Activated naive CD4-positive, alpha-beta T cell treated with anti-CD3 and anti-CD28 coated beads, Interleukin-2, amount 50 U/mL, for 16 hours (primary cell): ENCODE measurements at places on chromosomes 1 and 21.

DNA sequence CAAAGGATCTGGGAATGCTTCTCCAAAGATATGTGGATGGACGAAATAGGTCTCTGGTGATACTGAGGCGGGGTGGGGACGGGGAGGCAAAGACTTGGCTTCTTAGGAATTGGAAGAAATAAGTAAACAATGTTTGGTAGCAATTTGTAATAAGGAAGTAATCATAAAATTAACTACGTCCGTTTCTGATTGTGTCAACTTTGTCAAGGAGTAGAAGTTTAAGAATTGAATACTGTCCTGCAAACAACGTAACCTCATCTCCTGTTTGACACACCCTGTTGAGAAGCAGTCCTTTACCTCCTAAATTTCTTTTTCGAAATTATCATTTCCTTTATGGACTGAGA lies 471 bp downstream of the POLR3C start:
- DNase-seq = no peak

- no peak for DNase-seq
Observed at GRCh38 chr1:179046808-179047635, 21.3 kb downstream of the FAM20B start.

DNA sequence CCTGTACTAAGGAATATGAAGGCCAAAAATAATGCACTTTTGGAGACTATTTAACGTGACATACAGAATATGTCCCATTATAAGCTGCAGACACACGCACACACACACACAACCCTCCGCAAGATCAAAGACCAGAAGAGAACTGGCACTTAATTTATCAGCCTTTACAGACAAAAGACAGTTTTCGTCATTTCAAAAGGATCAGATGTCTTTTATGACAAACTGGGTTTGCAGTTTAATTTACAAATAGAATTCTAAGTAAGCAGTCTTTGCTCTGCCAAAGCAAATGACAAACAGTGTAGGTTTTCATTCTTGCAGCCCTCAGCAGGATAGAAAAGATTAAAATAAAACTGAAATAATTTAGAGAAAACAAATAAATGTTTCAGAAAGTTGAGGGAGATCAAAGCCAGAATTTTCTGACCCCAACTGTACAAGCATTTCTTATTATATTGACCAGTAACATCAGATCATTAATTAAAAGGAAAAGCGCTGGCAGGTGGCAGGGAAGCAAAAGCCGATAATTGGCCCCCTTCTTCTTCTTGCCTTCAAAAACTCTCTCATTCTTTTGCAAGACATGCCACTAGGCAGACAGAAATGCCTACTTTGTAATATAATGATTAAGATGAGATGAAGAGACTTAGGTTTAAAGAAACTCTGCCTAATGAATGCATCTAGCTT lies 169.0 kb downstream of the DENND1B start:
- no peak for DNase-seq

DNA sequence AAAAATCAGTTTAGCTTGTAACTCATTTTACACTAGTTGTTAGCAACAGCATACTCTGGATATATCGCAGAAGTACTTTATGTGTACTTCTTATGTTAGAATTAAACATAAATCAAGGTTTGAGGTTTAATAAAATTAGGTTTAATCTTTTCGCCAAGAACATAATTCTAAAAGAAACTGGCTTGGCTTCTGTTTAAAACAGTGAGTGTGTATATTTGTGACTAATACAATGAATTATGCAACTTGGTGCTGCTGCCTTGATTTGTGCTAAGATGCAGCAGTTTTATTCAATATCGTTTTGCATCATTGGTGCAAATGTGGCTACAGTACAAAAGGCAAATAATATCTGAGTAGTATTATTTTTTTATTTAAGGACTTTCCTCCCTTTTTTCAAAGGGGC lies 44.8 kb downstream of the USP25 start:
- no peak for DNase-seq

DNA sequence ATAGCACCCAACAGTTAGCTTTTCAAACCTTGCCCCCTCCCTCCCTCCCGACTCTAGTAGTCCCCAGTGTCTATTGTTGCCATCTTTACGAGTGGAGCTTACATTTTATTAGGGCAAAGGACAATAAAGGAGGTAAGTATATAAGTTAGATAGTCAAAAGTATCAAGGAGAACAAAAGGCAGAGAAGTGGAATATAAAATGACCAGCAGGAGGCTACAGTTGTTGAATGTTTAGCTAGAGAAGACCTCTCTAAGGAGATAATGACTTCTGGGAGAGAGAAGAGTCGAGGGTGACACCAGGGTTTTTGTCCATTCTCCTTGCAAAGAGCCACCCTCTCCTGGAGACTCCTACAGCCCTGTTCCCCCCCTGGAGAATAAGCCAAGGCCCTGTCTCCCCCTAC lies 48.7 kb downstream of the SYT6 start:
- no peak for DNase-seq

- DNase-seq = peak; percentile 86
Observed at GRCh38 chr1:6460301-6461050, 5.5 kb downstream of the TNFRSF25 start.

DNA sequence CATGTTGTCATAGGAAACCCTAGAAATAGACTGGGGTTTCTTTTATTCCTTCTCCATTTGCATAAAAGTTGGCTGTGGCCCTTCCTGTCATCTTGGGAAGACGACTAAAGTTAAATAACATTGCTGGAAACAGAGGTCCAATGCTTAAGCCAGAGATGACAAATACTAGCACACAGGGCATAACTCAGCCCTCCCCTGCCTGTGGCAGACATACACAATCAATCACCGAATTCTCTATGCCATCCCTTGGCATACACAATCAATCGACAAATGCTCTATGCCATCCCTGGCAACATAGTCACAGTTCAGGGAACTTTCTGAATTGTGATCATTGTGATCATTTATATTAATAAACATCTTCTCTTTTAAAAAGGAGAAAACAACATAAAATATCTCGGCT lies 229.4 kb downstream of the KAZN start:
- no peak for DNase-seq

- DNase-seq = no peak
Observed at GRCh38 chr1:43786960-43787359, 79.6 kb downstream of the ST3GAL3 start.

DNA sequence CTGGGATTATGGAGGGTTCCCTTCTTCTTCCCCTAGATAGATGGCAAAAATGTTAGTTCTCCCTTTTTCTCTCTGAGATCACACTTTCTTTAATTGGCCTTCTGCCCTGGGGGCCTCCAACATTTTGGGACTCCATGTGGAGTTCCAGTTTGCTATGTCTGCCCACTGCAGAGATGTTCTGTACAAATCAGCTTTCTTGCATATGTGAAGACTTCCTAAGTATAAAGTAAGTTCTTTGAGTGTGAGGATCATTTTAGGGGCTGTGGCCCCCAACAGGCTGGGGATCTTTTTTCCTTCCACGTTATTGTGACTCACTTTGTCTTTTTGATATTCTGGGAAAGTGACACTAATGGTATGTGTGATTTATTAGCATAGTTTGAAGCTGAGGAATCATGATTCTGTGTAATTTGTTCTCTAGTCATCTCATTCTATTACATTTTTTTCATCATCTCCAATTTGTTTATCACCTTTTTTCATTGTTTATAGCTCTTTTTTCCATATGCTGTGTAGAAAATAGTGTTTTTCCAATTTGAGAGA lies 48.2 kb downstream of the HHAT start:
- no peak for DNase-seq

GRCh38 chr1:110087812-110088738 lies 17.6 kb upstream of the ALX3 start:
- DNase-seq = peak; percentile 44

DNA sequence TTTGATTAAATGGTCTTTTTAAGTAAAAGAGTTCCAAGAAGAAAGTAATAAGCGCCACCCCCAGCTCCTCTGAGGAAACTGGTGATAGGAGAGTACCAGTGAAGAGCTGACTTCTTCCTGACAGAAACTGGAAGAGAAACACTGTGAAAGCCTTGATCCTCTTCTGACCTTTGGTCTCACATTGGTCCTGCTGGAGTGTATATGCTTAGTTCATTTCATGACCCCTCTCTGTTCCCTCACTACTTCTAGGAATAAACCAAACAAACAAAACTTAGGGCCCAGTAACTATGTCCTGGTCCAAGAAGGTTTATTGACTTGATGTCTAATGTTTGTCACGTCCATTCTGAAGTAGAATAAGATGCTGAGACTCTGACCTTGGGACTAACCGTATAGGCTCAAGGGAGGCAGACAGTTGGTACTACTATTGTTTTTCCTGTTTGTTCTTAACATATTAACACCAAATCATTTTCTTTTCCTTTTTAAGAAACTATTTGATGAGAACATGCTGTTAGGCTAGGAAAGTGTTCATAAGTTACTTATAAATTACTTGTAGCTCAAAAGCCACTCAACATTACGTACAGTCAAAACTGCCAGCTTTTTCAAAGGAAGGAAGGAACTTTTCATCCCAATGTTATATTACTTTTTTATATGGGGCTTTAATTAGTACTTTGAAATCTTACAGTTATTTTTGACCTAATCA lies 57.9 kb downstream of the MIER1 start:
- no peak for DNase-seq

DNA sequence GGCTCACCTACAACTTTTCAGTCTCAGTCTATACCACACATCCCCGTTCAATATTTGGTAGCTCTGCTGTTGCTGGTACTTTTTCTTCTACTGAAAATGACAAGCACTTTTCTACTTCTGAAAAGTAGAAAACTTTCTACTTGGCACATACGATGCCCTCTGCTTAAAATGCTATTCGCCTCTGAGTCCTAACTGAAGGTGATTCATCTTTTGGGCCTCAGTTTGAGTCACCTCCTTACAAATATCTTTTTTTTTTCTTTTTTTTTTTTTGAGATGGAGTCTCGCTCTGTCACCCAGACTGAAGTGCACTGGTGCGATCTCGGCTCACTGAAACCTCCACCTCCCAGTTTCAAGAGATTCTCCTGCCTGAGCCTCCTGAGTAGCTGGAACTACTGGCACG lies 136.0 kb upstream of the CYYR1 start:
- DNase-seq = no peak

DNA sequence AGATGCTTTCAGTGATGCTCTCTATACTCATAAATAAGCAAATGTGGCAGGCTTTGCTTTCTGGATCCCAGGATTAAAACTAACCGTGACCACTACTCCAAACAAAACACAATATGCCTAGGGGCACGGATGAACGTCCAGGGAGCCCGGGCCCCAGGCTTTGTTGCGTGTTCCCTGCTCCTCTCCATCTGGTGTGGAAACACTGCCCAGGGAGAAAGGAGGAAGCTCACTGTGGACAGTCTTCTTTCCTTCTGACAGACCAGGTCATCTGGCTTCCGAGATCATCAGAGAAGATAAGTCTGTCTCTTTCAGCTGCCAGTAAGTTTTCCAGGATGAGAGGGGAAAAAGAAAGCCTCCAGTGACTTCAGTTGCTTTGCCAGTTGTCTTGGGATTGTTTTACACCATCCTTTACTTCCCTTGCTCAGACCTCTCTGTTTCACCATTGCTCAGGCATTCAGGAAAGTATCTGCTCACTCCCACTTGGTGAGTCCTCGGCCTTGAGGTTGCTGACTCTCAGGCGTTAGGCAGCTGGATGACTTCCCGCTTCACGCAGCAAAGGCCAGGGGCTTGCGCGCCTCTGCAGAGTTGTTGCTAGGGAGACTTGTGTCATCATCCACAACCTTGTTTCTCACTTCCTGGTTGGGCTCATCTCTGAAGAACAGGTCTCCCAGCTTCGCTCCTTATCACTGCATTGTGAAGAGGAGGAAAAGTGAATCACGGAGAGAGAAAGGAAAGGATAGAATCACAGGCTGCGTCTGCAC lies 20.6 kb upstream of the PGD start:
- no peak for DNase-seq

DNA sequence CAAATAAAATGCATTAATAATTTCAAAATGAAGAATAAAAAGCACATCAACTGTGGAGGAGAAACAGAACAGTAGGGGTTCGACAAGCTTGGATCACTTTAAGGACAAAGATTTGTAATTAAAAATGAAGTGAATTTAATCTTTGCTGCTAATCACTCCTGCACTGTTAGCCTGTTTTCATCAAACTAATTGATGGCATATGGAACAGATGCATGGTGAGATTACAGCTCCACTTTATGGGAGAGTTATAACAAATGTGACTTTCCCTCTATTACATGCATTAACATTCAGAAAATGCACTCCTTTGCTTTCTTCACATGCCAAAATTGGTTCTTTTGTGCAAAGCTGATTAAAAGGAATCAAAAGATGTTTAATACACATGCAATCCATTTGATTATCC lies 207.2 kb upstream of the C21orf91 start:
- no peak for DNase-seq

DNA sequence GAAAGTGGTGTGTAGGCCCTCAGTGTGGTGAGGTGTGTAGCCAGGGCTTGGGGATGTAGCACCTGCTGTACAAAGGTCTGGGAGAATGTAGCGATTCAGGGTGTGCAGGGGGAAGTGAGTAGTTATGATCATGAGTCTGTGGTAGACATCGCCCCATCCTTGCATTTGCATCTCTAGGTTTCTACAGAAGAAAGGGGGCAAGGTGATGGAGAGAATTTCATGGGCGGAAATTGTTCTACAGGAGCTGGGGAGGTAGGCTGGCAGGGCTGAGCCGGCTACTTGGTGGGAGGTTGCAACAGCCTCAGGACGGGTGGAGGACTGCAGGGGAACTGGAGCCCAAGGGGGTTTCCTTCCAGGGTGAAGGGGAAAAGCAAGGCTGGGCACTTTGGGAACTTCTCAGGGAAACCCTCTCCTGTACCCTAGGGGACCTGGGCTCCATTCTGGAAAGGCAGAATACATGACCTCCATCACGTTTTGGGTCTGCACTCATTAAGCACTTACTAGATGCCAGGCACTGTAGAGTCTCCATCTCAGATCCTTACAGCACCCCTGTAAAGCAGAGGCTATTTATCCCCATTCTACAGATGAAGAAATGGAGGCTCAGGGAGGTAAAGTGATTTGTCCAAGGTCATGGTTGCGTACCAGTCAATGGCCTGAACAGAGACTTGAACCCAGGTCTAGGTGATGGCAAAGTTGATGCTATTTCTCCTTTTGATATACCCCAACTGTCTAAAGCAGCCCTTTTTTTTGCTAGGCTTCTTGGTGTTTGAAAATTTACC lies 14.5 kb upstream of the TNFRSF1B start:
- DNase-seq = no peak

DNA sequence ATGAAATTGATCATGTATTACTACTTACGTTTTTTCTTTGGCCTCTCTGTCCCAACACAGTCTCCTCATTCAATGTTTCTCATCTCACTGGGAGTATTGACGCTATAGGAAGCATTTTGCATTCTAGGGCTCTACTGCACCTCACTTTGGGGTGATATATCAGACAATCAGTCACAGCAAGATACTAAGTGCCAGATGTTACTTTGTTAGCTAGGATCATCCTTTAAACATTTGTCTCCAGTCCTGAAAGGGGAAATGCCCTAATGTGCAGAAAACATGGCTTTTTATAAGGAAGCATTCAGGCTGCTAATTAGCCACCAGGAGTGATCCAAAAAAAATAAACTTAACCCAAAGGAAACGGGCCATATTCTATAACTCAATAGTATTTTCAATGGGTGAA lies 409.1 kb downstream of the RWDD3 start:
- no peak for DNase-seq

DNA sequence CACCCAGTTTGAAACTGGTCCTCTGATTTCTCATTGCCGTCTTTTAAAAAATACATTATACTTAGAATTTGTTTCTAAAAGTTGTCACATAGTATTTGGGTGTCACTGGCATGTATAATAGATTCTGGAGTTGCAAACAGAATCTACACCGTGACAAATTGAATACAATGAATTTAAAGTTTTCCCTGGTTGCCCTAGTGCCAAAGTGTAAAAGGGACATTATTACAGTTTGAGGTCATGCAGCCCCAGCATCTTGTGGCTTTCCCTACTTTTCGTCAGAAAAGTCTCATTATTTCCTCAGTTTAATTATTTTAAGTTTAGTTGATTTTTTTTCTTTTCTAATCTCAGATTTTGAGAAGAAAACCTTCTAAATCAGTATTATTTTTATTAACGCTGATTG lies 155.9 kb downstream of the DISP1 start:
- no peak for DNase-seq
